ENCODE measurements at places on chromosomes 2 and 18. TPM values are rescaled to one million over a fixed set of nuclear protein-coding genes. Genes with fewer than 3 reads are reported as not detected.
A peak's percentile ranks its signal among the peaks of the same experiment; 100 is the strongest.

GRCh38 chr2:95695613-95696012, 103.8 kb downstream of the TRIM43 start:
- peak; percentile 79 for DNase-seq

The SLC4A3 gene
- total RNA-seq: 261 TPM

DNA sequence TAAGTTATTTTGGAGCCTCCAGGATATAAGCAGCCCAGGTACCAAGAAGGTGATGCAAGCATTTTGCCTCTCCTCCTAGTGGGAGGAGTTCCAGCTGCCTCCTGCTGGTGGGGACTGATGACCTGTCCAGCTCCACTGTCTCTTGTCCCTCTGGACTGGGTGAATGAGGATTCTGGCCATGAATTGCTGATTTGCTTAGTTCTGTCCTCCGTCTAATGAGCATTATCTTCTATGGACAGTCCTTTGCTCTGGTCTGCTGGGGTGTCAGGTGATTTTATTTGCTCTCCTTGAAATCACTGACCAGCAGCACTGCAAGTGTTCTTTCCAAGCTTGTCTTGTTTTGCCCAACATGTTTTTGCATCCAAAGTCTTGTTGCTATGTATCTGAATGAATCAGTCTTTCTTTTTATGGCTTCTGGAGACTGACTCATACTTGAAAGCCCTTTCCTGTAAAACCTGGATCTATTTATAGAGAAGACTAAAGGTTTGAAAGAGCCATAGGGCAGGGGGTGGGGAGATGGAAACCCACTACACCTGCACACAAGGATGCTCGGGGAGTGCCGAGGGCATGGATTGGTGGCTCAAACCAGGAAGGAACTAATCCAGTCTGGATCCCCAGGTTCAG, 40.5 kb upstream of the EFHD1 start:
- DNase-seq: no peak

The RND3 gene
- 18.5 TPM for total RNA-seq
